ENCODE measurements at places on chromosomes 7 and 10. TPM values are rescaled to one million over a fixed set of nuclear protein-coding genes. Genes with fewer than 3 reads are reported as not detected.

OIT3 gene
- total RNA-seq, result 64.6 TPM

SFRP5 gene
- 3.6 TPM for total RNA-seq

SPDYE2B gene
- not detected for total RNA-seq

DNA sequence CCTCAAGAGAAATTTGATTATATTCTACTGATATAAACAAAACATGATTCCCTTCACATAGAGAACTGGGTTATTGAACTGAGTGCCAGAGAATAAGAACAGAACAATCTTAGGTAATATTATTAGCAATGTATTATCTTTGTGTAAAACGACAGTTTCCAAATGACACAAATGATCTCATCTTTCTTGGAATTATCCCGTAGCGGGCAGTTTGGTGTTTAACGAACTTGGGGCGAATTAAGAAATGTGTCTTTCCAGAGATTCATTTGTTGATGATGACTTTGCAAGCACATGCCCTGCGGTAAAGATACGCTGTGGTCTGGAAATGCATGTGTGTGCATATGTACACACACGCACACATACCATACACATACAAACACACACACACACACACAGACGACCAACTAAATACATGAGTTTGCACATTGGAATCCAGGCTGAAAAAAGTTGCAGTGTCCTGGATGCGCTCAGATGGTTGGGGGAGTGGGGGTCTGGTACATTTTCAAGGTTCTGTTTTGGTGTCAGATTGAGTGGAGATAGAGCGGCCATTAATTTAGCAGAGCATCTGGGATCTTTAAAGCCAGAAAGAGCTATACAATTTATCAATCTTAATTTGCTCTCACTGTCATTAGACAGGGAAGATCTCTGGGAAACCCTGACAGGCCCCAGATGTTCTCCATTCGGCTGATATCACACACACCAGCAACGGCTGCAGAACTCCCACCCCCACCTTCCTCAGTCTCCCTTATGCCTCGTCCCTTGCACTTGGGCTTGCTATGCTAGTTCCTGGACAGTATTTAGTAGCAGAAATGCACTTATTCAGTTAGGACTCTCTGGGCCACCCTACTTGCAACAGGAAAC is 112.4 kb upstream of the FAM171A1 start:
- DNase-seq, result no peak

DNA sequence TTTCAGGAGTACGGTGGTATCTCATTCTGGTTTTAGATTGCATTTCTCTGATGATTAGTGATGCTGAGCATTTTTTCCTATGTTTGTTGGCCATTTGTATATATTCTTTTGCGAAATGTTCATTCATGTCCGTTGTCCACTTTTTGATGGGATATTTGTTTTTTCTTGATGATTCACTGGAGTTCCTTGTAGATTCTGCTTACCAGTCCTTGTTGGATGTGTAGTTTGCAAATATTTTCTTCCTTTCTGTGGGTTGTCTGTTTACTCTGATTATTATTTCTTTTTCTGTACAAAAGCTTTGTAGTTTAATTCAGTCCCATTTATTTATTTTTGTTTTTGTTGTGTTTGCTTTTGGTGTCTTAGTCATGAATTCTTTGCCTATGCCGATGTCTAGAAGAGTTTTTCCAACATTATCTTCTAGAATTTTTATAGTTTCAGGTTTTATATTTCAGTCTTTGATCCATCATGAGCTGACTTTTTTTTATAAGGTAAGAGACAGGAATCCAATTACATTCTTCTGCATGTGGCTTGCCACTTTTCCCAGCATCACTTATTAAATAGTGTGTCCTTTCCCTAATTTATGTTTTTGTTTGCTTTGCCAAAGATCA is 320.5 kb downstream of the MAGI2 start:
- no peak for DNase-seq

DNA sequence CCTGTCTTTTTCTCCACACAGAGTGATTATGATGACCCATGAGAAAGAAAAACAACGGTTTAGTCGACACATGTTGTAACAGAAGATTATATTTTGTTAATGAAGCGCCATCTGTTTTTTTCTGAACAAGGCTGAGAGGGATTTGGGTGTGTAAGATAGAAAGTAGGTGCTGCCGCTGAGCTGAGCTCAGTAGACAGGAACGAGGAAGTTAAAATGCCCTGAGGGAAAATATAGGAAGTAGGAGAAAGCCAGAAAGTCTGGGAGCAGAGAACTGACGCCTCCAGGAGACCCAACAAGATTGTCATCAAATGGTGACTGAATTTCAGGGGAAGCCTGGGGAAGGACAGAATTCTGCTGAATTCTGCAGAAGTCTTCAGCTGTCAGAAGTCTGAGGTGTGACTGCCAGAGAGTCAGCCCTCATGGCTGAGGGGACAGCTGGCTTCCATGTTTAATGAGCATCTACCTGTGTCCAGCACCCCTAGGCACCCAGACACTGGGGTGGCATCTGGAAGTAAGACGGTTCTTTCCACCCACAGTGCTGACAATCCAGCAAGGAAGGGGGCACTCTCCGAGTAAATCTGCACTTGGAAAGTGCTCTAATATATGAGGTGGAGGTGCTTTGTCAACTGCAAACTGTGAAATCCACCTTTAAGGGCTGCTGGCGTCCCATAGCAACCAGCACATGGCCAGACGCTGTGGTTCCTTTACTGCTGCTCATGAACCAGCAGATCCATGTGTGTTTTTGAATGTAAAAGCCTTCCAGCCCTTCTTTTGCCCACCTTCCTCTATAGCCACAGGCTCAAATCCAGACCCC is 12.5 kb upstream of the TSPAN15 start:
- DNase-seq, result no peak

GRCh38 chr7:39154815-39155214 is 177.1 kb downstream of the POU6F2 start:
- DNase-seq, result no peak

DNA sequence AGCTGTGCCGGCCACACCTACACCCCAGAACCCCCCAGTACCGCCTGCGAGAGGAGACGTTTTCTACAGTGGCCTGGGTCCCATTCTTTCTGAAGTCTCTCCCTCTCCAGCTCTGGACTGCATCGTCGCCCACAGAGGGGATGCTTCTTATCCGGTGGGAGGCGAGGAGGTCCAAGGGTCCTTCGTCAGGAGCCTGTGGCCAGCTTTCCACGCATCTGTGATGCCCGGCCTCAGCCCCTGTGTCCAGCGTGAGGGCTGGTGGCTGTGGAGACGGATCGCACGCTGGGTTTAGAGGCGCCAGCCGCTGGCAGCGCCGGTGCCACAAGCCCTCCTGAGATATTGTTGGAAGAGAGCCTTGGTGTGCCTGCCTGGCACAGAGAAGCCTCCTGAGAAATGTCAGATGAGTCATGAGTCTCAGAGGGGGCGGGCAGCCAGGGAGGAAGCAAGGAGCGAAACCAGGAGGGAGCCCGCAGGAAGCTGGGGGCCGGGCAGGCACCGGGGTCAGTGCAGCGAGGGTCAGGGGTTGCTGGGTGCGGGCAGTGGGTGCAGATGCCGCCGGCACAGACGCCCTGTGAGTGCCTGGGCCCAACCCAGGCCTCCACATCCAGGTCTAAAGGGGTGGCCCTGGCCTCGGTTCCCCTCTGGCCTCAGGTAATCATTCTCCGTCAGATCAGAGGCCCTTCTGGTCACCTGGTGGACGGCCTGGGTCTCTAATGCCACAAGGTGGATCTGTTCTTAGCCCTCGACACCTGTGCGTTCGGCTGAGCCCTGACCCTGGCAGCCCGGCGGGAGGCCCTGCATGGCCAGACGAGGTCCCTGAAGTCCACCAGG is 86.0 kb upstream of the DIP2C start:
- DNase-seq, result no peak
